ENCODE measurements at places on chromosomes 12 and 14. TPM values are rescaled to one million over a fixed set of nuclear protein-coding genes. Genes with fewer than 3 reads are reported as not detected.

DNA sequence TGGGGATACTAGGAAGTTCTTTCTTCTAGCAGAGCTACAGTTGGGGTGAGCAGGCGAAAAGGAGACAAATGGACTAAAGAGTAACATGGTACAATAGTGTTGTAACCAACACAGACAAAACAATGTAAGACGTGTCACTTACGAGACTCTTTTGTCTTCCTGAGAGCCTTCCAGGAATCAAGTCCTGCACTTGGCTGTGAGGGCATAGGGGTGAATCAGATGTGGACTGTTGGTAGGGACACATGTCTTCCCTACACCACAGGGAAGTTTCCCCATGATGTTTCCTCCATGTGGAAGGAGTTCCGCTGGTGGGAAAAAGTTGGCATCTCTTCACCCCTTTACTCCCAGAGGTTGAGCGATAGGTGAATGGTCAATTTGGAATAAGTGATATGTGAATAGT, 364.7 kb downstream of the NUAK1 start:
- DNase-seq = no peak

- DNase-seq = no peak
Observed at GRCh38 chr12:40953076-40953475, 235.0 kb upstream of the PDZRN4 start.

GRCh38 chr14:101444116-101444515, 117.2 kb upstream of the DIO3 start:
- no peak for DNase-seq

DNA sequence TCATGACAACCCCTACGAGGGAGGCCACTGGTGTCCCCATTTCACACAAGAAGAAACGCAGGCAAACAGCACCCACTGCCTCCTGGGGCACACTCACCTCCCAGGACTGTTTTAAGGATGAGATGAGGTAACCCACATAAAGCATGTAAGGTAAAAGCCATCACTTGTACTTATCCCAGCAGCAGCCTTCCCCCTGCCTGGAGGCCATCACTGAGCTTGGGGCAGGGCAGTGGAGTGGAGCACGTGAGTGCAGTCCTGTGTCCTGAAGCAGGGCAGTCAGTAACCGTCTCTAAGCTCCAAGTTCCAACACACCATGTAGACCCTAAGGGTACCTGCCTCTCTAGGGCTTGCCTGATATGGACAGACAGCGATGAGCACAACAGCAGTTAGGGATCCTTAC, 1.7 kb downstream of the POLE start:
- DNase-seq = no peak

DNA sequence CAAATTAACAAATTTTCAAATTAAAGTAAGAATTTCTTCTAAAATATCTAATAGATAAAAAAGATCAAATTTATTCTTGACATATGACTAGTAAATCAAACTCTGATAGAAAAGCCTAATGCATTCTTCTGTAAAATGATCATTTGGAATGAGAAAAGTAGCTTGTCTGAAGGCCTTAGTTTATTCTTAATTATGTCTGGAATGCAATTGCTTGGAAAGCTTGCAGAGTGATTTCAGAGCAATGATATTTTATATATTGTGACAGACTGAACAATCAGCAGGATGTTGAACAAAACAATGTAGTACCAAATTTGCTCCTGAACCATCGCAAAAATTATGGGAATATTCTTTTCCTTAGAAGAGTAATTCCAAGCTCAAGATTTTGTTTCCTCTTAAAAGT, 789.6 kb upstream of the NOVA1 start:
- DNase-seq = no peak

The SIX1 gene
- total RNA-seq = not detected

The TARBP2 gene
- 22.9 TPM for total RNA-seq

The DIO2 gene
- 0.41 TPM for total RNA-seq

The RNF212B gene
- not detected for total RNA-seq
